PC-3 (cell line): ENCODE measurements at places on chromosomes 1 and 21.

- peak; percentile 16 for DNase-seq
Measured at GRCh38 chr1:246836209-246836966, 95.4 kb downstream of the AHCTF1 start.

DNA sequence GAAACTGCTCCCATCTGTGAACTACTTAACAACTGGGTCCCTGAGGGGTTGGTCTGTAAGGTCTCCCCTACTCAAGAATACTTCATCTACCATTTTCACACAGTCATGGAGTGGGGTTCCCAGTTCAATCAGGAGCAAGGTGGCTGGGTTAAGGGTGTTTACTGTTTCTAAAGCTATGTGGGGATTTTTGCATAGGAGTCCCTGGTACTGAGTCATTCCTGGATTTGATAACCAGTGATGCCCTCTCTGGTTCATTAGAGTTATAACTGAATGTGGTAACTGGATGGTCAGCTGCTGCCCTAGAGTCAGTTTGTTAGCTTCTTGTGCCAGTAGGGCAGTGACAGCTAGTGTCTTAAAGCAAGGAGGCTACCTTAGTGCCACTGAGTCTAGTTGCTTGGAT lies 29.4 kb upstream of the KCNJ15 start:
- no peak for DNase-seq

DNA sequence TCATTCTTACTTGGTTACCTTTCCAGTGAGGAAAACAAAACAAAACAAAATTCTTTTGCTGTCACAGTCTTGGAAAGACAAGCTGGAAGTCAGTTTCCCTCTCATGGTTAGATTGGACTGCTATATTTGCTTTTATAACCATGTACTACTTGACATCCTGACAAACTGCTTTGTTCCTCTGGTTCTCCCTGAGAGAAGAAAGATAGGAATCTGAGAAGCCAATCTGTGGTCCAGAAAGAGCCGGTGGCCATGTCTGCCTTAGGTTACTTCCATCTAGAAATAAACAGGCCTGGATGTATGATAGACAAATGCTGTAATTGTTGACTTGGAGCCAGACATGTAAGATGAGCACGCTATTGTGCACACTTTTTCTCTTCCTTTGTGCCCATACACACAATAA lies 330.0 kb downstream of the BRINP3 start:
- DNase-seq, result no peak

DNA sequence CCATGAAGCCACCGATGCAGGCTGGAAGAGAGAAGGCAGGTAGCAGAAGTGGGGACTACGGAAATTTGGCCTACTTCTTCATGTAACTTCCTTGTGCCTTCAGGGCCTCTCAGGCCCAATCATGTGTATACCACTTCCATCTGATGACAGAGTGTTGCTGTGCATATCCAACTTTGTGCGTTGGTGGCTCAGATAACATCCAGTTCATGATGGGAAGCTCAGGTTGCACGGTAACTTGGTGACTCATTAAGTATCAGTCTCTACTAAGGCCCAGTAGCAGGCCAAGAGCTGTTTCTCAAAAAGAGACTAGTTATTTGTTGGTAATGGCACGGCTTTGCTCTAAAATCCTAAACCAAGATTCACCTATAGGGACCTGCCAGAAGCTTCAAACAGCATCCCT lies 117.6 kb downstream of the LTN1 start:
- no peak for DNase-seq

DNA sequence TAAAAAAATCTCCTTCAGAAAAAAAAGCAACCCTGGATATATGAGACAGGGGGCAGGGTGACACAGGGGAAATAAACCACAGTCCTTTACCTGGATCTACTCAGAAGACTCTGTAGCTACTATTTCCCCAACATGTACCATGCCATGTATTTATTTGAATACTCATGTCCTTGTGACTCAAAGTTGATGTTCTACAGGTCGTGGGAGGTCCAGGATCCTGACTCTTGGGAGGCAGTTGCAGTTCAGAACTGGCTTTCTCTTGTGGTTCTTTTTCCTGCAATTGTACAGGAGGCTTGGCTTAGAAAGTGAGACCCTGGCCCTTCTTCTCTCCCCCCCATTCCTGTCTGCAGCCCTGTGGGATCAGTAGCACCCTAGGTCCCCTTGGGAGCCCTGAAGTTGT lies 5.8 kb upstream of the IL24 start:
- peak; percentile 66 for DNase-seq

DNA sequence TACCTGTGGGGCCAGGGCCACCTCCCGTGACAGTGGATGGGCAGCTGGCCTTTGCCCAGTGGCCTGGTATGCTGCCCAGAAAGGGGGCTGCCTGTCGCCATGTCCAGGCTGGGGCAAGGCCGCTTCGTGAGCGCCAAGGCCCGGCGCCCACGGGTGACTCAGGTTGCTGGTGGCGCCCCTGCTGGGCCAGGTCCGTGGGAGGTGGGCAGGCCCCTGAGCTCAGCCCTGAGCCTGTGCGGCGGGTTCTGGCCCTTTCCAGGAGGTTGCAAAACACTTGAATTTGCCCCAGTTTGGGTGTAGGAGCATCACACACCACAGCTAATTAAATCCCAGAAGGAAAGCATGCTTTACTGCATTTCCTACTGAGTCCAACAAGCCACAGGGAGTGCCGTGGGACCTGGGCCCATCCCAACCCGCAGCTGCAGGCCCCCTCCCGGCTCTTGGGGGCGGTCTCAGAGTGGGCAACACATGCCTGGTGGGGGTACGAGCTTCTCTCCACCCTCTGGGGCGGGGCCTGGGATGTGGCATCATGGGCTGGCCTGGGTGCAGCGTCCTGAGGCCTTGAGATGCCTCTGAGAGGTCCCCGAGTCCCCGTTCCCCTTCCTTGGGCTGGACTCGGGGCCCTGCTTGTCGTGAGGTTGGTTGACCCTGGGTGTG lies 159.8 kb downstream of the PEX14 start:
- peak; percentile 5 for DNase-seq

GRCh38 chr1:107620753-107621152 lies 344.2 kb downstream of the VAV3 start:
- no peak for DNase-seq

DNA sequence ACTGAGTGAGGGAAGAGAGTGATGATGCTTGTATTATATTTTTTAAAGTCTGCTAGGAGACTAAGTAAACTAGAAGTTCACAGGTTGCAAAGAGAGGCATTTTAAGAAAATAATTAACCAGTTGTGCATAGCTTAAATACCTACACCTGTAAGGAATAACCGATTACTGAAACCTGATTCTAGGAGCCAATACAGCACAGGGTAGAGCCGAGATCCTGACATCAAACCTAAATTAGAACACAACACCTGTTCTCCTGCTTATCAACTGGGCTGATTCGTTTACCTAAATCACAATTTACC lies 54.8 kb downstream of the EPRS1 start:
- DNase-seq, result no peak

GRCh38 chr1:185969524-185969991 lies 235.4 kb downstream of the HMCN1 start:
- DNase-seq, result peak; percentile 48

DNA sequence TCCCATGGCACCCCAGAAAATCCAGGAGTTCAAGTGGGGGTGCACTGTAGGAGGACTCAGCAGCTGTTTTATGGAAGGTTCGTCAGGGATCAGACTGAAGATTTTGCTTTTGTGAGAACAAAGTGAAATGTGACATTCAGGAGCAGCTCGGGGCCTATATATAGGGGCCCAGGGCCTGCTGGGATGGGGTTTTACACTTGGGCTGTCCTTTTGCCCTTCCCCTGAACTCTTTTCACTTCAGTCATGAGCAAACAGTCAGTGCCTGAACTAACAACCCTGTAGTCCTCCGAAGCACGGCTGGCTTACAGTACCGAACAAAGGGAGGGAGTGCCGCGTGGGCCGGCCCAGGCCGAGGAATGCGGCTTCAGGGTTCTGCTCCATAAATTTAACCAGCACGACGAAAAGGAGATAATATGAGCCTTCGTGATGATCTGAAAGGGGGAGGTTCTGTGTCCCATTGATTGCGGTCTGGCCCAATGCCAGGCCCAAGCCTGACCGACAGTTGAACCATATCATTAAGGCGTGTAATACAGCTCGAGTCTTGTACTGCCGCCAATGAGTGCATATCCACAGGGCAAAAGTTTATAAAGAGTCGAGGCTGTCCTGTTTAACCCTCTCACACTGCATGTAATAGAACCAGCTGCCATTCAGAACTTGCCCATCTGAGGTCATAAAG lies 139.9 kb downstream of the DHRS3 start:
- peak; percentile 98 for DNase-seq
